ENCODE measurements at places on chromosomes 3 and 15.
A peak's percentile ranks its signal among the peaks of the same experiment; 100 is the strongest.

GRCh38 chr15:34620142-34620541 is 36.7 kb upstream of the GOLGA8B start:
- DNase-seq: no peak

DNA sequence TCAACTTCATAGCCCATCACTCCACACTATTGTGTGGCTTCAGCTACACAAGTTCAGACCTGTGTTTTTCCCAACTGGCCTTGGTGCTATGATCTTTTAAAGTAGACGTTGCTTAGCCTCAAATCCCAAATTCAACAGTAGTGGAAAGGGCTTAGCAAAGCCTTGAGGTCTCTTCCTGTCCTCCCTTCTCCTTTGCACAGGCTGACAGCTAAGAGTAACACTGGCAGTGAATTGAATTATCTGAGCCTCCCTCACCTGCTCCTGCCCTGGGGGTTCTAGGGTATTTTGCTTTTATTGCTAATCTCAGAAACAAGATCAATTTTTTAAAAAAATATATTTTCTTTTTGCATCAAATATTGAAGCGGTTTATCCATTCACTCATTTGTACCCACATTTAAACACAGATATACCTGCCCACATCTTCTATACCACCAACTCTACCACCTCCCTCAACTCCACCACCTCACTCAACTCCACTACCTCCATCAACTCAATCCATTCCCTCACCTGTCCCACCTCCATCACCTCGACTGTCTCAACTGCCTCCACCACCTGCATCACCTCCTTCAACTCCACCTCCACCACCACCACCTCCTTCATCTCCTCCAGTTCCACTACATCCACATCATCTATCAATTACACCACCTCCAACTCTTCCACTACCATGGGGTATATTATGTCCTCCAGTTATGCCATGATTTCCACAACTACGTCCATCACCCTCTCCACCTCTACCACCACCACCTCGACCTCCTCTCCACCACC is 10.1 kb upstream of the FGD5 start:
- DNase-seq: no peak

GRCh38 chr3:112627419-112627818 is 13.5 kb downstream of the CCDC80 start:
- DNase-seq: no peak

DNA sequence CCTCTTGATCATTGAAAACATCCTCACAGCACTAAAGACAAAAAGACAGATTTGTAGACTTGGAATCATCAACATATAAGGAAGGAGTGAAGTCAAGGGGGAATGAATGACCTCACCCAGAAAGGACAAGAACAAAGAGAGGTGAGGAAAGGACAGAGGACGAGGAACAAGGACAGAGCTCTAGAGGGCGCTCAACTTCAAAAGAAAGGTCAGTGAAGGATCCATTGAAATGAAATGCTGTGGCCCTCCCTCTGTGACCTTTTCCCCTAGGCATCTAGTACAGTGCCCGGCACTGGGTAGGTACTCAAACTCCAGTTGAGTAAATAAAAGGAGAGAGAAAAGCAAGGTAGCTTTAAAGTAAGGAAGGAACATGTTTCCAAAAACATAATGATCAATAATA is 2.6 kb downstream of the ATP8B4 start:
- DNase-seq: no peak

- DNase-seq: no peak
Measured at GRCh38 chr3:14429237-14429636, 26.8 kb downstream of the SLC6A6 start.

GRCh38 chr3:50994537-50994936 is 319.8 kb downstream of the DOCK3 start:
- DNase-seq: no peak

DNA sequence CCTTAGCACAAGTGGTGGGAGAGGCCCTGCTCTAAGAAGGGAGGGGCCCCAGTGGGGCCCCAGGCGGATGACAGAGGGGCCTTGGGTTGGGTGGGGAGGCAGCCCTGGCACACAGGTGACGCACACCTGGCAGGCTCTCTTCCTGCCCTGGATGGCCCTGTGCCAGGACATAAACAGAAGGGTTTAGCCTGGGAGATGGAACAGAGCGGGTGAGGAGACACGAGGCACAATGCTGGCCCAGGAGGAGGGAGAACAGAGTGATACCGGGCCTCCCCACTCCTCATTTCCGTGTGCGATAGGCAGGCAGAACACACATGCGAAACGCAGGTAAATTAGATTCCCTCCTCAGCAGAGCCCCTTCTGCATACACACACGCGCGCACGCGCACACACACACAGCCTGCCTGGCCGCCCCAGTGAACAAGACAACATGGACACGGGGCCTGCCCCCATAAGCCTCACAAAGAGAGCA is 39.8 kb downstream of the IDH2 start:
- DNase-seq: peak; percentile 26

DNA sequence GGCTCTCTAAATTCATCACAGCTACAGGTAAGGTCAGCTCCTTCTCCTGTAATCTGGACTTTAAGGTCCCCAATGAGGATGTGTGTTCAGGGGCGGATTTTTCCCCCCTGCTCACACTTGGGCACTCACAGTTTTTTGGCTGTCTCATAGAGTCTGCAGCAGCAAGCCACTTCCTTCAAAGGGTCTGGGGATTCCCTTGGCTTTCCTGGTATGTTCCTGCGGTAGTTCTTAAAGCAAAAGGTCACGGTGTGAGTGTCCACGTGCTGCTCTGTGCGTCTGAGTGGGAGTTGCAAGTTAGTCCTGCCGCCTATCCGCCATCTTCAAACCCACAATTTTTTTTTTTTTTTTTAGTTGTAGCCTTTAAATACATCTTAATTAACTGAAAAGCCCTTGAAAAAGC is 15.4 kb upstream of the CFAP20DC start:
- no peak for DNase-seq

- no peak for DNase-seq
Measured at GRCh38 chr3:168424059-168424734, 328.5 kb upstream of the GOLIM4 start.

GRCh38 chr3:118636841-118637240 is 397.8 kb downstream of the IGSF11 start:
- DNase-seq: peak; percentile 15

DNA sequence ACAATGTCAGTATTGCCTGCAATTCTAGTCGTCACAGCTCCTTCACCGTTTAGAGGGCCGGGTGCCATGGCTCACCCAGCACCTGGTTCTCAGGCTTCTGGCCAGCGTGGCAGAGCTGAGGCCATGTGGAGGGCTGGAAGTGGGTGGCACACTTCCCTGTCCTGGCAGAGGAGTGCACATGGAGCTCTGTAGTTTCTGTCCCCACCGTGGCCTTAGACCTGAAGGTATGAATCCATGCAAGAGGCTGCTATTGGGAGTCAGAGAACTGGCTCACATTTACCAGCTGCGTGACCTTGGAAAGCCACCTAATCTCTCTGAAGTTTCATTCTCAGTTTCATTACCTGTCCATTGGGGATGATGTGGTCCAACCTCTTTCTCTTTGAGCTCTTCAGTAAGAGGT is 22.2 kb downstream of the EPHB1 start:
- no peak for DNase-seq

- no peak for DNase-seq
Measured at GRCh38 chr3:2697589-2697988, 412.6 kb downstream of the IL5RA start.

DNA sequence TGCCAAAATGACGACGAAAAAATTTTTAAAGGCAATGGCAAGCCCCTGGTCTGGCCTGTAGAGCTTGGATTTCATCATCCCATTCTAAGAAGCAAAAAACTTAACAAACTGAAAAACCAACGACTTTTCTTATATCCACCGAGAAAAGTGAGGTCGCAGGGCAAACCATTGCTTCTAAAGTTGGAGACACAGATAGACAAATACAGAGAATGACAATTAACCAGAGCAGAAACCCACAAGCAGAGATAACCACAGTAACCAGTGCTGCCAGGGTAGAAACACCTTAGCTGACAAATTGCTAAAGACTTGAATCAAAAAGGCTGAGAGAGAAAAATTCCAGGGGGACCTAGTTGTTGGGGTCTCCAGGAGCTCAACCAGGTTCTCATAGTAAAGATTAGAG is 386.5 kb upstream of the SGO1 start:
- DNase-seq: no peak

- DNase-seq: no peak
Measured at GRCh38 chr15:27869697-27870281, 229.3 kb downstream of the OCA2 start.

- DNase-seq: no peak
Measured at GRCh38 chr15:33445984-33446383, 135.2 kb downstream of the RYR3 start.

- DNase-seq: peak; percentile 84
Measured at GRCh38 chr3:134374105-134374790, at the start of gene AMOTL2. Gene AMOTL2 (minus strand): TSS chr3:134374447. CDS start chr3:134371433, 3,014 bp downstream.

GRCh38 chr3:188468662-188469061 is 314.7 kb downstream of the LPP start:
- no peak for DNase-seq

DNA sequence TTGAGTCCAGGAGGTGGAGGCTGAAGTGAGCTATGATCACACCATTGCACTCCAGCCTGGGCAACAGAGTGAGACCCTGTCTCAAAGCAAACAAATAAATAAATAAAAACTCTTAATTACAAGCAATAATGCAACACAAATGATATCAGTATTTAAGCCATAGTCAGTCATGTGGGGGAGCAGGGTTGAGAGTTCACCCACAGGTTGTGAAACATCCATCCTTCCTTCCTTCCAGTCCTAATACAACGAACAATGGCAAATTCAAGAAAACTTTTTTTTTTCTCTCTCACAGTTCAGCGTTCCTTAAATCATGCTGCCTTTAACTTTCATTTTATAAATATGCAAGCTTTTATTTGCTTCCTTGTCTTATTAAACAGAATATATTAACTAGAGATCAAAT is 24.1 kb downstream of the ZNF592 start:
- no peak for DNase-seq

GRCh38 chr3:16600780-16601536 is 4.3 kb downstream of the DAZL start:
- peak; percentile 75 for DNase-seq

GRCh38 chr3:156489462-156489911 is 65.4 kb downstream of the SSR3 start:
- no peak for DNase-seq

DNA sequence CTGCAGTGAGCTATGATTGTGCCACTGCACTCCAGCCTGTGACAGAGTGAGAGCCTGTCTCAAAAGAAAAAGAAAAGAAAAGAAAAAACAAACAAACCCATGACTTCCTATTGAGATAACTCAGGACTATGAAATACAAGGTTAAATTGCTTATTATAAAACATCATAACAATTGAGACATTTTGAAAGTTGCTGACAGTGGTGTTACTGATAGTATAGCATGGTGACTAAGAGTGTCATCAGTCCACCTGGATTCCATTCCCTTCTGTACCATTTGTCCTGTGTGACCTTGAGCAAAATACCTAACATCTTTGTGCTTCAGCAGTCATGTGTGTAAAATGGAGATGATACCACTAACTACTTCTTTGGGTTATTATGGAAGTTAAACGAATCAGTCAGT is 49.1 kb downstream of the ARHGEF26 start:
- no peak for DNase-seq

DNA sequence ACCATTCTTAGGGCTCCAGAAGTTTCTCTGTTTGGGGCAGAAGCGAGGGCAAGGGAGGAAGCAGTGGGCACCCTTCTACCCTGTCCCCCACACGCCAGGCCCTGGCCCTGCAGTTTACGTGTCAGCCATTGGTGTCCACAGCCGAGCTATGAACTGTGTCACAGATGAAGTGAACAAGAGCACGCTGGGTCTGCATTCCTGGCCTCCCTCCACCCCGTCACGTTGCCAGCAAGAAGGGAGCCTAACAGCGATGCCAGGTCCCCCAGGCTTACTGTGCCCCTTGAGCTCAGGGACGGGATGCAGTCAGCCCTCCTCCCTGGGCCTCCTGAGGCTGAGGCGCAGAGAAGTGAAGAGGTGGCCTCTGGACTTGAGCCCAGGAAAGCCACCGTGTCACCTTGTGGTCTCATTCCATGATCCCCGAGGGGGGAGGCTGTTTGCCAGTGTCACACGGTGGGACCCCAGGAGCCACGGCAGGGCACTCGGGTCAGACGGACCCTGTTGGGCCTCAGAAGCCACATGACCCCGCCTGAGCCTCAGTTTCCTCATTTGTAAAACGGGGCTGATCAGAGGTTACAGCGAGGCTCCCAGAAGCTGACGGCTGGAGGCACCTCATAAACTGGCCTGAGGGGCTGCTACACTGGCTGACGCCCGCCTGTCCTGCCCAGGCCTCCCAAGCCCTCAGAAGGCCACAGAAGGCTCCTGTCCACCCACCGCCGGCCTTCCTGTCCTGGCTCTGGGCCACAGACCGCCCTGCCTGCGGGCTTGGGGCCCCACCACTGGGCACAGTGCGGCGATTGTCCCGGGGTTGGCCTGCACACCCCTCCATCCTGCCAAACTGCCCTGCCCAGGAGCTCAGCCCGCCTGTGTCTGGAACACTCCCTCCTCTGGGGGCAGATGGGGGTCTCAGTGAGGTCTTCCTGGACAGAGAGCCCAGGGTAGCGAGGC is 18.6 kb downstream of the IQSEC1 start:
- DNase-seq: no peak

DNA sequence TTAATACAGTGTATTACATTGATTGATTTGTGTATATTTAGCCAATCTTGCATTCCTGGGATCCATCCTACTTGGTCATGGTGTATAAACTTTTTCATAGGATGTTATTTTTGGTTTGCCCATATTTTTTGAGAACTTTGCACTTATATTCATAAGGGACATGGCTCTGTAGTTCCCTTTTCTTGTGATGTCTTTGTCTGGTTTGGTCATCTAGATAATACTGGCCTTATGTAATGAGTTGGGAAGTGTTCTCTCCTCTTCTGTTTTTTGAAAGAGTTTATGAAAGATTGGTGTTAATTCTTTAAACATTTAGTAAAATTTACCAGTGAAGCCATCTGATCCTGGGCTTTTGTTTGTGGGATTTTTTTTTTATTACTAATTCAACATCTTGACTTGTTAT is 9.6 kb downstream of the CHST13 start:
- DNase-seq: no peak

DNA sequence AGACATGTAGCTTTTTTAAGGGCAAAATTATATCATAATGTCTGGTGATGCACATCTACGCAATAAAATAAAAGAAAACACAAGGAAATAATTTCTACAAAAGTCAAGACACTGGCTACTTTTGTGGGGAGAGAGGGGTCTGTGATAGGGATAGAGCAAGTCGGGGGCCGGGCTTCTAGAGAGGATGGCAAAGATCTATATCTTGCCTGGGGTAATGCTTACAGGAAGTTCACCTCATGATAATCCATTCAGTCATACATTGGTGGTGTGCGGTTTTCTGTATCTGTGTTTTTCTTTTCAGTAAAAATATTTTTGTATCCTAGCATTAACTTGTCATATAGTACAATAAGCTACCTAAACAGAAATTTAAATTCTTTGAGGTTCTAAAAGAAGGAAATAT is 178.8 kb downstream of the ARRDC4 start:
- no peak for DNase-seq
